Peyer's patch (tissue), 4 donors: ENCODE measurements at places on chromosomes 5 and 9.
A peak's percentile ranks its signal among the peaks of the same experiment; 100 is the strongest.

DNA sequence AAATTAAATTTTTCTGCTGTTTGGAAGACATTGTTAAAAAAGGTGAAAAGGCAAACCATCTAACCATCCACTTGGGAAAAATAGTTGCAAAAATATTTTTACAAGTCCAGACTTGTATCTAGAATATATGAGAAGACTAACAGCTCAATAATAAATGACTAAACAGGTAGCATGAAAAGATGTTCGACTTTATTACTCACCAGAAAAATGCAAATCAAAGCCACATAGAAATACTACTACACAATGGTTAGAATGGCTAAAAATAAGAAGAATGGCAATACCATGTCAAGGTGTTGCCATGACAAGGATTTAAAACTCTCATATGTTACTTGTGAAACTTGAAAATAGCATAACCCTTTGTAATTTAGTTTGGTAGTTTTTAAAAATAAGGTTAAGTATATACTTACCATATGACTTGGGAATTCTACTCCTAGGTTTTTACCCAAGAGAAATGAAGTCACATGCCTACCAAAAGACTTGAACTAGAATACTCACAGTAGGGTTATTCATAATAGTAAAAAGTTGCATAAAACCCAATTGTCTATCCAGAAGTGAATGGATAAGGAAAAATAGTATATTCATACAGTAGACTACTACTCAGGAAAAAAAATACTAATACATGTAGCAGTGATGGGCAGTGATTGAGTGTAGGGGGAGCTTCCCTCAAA lies 93.8 kb downstream of the VPS13A start:
- DNase-seq, result no peak

DNA sequence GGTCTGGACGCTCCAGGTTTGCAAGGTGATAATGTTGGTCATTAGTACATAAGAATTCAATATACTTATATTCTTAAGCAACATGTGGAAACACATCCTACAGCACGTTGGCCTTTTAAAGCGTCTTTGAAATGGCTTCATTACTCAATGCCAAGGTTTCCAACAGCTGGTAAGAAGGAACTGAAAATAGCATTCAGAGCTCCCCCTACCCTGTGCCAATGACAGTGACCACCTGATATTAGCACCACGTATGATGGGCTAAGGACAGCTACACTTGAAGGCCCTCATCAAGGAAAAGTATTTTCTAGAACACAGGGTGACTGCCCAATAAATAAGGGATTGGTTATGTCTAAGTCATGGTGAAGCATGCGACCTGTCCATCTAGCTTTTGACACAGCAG lies 9.9 kb downstream of the ZNF622 start:
- DNase-seq, result no peak

DNA sequence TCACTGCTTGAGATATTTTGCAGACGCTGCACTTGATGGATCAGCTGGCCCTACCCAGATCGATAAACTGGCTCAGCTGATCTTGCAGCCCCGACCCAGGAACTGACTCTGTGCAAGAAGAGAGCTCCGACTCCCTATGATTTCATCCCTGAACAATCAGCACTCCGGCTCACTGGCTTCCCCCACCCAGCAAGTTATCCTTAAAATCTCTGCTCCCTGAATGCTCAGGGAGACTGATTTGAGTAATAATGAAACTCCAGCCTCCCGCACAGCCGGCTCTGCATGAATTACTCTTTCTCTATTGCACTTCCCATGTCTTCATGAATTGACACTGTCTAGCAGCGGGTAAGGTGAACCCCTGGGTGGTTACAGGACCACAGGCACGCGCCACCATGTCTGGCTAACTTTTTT lies 16.9 kb upstream of the NANS start:
- DNase-seq, result peak; percentile 45

GRCh38 chr9:134339183-134339806 lies 13.0 kb downstream of the RXRA start:
- no peak for DNase-seq

DNA sequence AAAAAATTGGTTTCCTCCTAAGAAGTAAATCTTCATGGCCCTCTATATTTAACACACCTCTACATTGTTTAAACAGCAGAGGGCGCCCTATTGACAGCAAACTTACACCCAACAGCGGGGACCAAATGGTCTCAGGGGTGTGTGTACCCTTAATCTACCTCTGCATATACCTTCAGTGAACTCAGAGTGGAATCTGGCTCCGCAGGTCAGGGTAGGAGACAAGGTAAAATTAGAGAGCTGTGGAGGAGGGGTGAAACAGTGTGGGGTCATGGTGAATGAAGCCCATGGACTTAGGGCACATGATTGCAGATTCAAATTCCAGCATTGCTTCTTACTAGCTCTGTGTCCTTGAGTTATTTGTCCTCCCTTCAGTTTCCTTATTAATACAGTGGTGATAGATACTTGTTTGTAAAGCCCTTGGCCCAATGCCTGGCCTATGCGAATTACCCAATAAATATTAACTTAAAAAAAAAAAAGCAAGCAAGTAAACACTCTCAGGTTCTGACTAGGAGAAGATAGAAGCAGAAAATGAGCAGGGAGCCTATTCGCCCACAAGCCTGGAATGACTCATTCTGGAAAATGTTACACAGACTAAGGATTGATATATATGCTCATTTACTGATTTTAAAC lies 122.9 kb downstream of the CAVIN4 start:
- DNase-seq, result no peak

DNA sequence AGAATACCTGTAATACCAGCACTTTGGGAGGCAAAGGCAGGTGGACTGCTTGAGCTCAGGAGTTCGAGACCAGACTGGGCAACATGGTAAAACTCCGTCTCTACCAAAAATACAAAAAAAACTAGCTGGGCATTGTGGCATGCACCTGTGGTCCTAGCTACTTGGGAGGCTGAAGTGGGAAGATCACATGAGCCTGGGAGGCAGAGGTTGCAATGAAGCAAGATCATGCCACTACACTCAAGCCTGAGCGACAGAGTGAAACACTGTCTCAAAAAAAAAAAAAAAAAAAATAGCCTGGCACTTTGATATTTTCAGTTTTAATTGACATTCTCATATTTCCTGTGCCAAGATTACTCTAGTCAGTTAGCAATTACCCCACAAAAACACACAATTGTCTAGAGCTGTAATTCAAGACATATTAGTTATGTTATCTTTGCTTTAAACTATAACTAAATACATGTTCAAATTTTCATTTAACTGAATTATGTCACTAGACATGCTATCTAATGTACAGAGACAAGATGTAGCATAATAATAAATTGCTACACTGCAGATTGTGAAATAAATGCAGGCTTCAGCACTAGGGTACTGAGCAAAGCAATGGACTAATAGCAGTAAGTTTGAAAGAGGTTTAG lies 378.2 kb upstream of the GRAMD2B start:
- no peak for DNase-seq

GRCh38 chr9:89400403-89401116 lies 82.3 kb downstream of the SECISBP2 start:
- no peak for DNase-seq

DNA sequence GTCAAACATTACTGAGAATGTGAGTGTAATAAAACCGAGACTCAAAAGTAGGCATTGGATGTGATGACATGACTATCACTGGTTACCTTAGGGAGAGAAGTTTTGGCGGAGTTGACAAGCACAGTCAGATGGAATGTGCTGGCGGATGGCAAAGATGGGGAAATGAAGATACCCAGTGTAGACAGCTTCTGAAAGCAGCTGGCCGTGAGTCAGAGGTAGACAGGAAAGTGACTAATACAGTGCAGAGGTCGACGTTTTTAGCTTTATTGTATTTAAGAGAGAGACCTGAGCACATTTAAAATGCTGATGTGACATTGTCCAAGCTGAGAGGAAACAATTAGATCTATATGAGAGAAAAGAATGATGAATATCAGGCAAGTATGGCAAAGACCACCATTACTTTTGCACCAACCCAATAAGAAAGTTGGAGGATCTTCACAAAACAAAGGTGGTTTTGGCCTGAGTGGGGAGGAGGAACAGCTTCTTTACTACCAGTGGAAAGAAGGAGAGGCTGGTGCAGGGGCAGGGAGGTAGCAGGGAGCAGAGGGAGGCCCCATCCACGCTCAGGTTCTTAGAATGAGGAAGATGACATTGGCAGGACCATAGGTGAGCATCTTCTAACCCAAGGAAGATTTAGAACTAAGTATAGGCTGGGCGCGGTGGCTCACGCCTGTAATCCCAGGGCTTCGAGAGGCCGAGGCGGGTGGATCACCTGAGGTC lies 36.7 kb upstream of the KCNIP1 start:
- no peak for DNase-seq

DNA sequence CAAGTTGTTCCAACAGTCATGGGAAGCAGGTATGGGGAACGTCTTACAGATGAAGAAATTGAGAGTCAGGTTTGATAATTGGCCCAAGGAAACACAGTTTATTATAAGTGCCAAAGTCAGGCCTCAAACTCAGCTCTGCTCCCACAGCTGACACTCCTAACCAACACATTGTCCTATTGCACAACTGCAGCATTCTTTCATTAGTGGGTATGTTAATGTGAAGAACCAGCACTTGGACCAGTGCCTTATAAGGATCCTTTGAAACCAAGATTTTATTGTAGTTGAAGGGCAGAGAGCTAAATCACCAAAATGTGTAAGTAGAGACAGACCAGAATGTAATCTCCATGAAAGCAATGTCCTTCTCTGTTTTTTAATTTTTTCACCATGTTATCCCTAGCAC lies 56.1 kb downstream of the GRIA1 start:
- DNase-seq, result no peak

DNA sequence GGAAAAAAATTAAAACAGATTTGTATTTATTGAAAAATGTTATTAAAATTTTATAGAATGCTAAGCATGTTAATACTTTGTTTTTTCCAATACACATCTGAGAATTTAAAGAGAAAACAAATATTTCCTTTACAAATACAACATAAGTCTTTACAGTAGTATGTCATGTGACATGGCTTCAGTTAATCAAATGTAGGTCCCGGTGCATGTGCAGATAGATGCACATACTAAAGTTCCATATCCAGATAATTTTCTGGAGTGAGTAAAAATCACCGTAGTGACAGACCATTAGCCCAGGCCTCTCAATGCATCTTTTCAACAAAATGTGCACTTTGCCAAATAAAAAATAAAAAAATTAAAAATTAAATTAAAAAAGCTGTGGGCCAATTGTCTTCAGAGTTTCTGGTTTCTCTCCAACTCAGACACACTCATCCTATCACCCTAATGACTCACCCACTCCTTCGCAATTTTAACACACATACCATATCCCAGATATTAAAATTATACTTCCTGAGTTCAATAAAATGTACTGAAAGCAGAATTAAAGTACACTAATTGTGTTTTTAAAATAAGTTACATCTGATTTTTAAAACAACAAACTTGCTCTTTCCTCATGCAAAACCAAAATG lies 508.1 kb downstream of the NR2F1-AS1 start:
- no peak for DNase-seq

GRCh38 chr9:36929350-36929675 lies 104.8 kb downstream of the PAX5 start:
- DNase-seq, result no peak

- DNase-seq, result no peak
Measured at GRCh38 chr5:42605490-42605889, 151.1 kb upstream of the CCDC152 start.

GRCh38 chr5:138966236-138966985 lies 91.3 kb upstream of the LRRTM2 start:
- DNase-seq, result no peak

DNA sequence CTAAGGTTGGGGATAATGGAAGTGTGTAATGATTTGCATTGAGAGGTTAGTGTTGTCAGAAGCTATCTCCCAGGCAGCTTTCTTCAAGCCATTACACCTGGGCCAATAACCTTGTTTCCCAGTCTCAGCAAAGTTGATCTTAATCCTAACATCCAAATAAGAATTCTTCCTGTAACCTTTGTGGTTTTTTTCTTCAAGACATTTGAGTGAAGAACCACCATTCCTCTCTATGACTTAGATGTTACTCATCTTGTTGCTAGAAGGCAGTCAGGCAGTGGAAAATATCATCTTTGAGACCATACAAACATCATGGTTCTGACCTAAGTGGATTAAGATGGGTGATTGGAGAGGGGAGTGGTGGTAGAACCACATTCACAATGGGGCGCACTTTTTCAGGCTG lies 103.5 kb downstream of the NDUFAF2 start:
- no peak for DNase-seq

- no peak for DNase-seq
Measured at GRCh38 chr5:73797132-73797510, 171.1 kb downstream of the ARHGEF28 start.

DNA sequence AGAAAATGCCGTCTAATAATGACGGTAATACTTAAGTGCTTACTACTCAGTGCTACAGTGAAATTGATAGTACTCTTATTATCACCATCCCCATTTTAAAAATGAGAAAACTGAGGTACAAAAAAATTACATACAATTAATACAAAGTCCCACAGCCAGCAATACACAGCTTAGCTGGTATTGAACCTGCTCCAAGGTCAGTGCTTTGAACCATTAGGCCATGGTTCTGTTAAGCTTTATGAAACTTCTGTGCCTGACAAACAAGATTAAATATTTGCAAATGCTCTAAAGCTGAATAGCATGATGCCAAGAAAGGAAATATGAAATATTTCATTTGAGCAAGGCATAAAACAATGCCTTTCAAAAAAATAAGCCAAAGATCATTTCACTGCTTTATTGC lies 357.2 kb downstream of the ARRDC3 start:
- no peak for DNase-seq
